Type B pancreatic cell (in vitro differentiated cells): ENCODE measurements at places on chromosomes 6 and 20. TPM values are rescaled to one million over a fixed set of nuclear protein-coding genes. Genes with fewer than 3 reads are reported as not detected.

Gene MAS1
- total RNA-seq, result not detected in 2 replicates

DNA sequence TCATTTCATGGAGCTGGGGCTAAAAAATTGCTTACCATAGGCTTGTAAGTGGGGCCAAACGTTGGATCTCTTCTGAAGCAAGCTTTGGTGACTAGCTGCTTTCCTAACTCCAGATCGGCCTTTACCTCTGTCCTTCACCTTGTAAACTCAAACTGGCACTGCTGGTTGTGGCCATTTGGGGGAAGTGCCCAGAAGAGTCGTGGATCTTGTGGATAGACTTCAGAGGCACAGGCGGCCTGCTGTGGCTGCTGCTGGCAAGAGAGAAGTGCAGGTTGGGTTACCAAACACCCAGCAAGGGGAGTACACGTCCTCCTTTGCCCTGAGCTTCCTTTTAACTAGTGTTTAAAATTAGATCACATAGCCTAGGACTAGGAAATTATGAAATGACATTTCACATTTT lies 36.8 kb upstream of the KLHL31 start:
- no peaks in the 10 kb centered on the region for H3K36me3 ChIP-seq
- no peak for DNase-seq
- no peak overlapping the region for H3K4me3 ChIP-seq
- H3K27ac ChIP-seq, result no peak overlapping the region
- H3K27me3 ChIP-seq, result no peaks in the 10 kb centered on the region

- no peaks in the 10 kb centered on the region for H3K27me3 ChIP-seq
- no peak overlapping the region for H3K27ac ChIP-seq
- H3K4me1 ChIP-seq, result no peaks in the 10 kb centered on the region
- H3K4me3 ChIP-seq, result no peak overlapping the region
- no peak for DNase-seq
These were observed 665.5 kb downstream of the BCKDHB start for GRCh38 chr6:80771941-80772340.

Gene ZNF311
- total RNA-seq, result 0.68 and 2.2 TPM in 2 replicates

Gene POM121L2
- 0.10 and 0.14 TPM in 2 replicates for total RNA-seq

- H3K27ac ChIP-seq, result no peak overlapping the region
- H3K27me3 ChIP-seq, result no peaks in the 10 kb centered on the region
- H3K36me3 ChIP-seq, result peaks cover 14% of the 10 kb centered on the region
- no peak overlapping the region for H3K4me3 ChIP-seq
- DNase-seq, result no peak
These were observed 61.9 kb downstream of the GJA10 start for GRCh38 chr6:89956182-89956581.

GRCh38 chr6:34531580-34532201 lies 24.4 kb downstream of the SPDEF start:
- no peaks in the 10 kb centered on the region for H3K36me3 ChIP-seq
- H3K27me3 ChIP-seq, result peaks cover 3% of the 10 kb centered on the region
- H3K4me3 ChIP-seq, result no peak overlapping the region
- no peak for DNase-seq

DNA sequence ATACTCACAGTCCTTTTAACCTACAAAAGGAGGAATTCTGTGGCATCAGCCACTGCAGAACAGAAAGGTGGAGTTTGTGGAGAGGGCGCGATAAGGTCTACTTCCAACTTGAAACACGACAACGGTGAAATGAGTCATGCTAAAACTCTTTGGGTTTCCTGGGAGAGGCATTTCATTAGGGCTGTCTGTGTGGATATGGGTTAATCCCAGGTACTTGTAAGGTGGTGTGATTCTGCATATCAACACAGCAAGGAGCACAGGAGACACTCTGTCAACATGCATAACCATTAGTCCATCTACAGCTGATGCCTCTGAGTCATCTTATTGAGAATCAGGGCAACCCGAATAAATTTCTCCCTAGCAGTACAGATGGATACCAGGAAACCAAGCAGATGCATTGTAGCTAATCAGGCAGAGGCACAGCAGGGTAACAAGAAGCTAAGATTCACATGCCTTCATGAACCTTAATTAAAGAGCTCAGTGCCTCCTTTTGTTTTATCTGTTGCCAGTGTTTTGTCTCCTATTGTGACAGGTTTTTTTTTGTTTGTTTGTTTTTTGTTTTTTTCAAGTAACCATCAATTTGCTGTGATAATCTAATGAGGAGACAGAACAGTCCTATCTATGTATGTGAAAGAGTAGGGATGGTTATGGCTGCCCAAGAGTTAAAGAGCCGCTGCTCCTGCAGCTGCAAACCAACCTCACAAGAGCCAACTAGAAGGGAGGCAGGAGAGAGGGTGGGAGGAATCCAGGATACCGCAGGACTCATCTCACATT lies 315.8 kb upstream of the SOX4 start:
- DNase-seq, result no peak
- H3K4me3 ChIP-seq, result no peak overlapping the region

- H3K27ac ChIP-seq, result peak overlapping the region; percentile 75
- H3K36me3 ChIP-seq, result peaks cover 9% of the 10 kb centered on the region
- peaks cover 4% of the 10 kb centered on the region for H3K27me3 ChIP-seq
- H3K4me3 ChIP-seq, result peak overlapping the region; percentile 20
- H3K4me1 ChIP-seq, result peaks cover 73% of the 10 kb centered on the region
These were observed 5.1 kb downstream of the IGF2R start for GRCh38 chr6:159973951-159974350.

DNA sequence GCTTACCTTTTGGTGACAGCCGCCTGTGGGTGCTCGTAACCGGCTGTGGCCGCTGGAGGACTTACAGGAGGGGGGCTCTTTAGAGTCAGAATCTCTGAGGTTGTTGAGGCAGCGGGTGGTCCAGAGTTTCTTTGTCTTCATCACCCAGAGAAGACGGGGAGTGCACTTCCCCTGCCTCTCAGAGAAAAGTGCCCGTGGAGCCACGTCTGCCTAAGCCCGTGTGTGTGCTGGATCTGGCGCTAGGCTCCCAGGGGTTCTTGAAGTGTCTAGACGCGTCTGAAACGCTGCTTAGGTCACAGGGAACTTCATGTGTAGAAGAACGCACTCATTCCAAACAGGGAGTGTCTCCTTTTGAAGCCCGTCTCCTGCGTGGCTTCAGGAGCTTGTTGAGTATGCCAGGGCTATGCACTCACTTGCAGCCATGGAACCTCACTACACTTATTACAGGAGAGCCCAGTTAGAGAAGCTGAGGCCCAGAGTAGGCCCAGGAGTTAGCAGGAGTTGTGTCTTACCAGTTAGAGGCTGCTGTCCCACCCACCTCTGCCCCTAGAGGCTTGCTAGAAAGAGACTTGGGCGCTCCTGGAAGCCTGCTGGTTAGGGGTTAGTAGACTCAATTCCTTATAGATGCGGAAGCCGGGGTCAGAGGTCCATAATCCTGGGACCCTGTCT lies 1.3 kb downstream of the LSM14B start:
- peak overlapping the region; percentile 88 for H3K4me3 ChIP-seq
- peaks cover 10% of the 10 kb centered on the region for H3K27me3 ChIP-seq
- peaks cover 19% of the 10 kb centered on the region for H3K36me3 ChIP-seq
- no peak for DNase-seq
- peaks cover 13% of the 10 kb centered on the region for H3K4me1 ChIP-seq

Gene B3GALT4
- 10.1 and 22.2 TPM in 2 replicates for total RNA-seq

Gene GPR6
- not detected in 2 replicates for total RNA-seq

DNA sequence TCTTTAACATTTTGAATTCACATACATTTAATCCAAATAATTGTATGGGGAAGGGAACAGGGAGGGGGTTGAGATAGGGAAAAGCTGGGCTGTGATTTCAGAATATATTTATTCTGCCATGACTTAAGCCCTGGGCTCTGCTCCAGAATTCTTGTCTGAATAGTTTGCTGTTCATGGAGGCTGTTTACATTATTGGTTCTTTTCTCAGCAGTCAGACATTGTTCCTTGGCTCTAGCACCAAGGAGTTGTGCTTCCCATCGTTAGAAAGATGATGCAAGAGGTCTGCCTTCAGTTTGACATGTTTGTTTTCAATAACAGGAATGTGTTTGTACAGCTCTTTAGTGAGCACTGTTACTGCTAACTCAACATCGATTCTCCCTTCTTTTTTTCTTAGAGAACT lies 198.8 kb upstream of the CDYL start:
- H3K4me3 ChIP-seq, result no peak overlapping the region
- no peaks in the 10 kb centered on the region for H3K36me3 ChIP-seq
- no peaks in the 10 kb centered on the region for H3K4me1 ChIP-seq
- no peak overlapping the region for H3K27ac ChIP-seq
- no peak for DNase-seq

Gene SLC44A4
- total RNA-seq, result 8.8 and 10.6 TPM in 2 replicates

GRCh38 chr6:43517505-43518357 lies 842 bp downstream of the POLR1C start:
- no peak overlapping the region for H3K27ac ChIP-seq
- no peak for DNase-seq
- peaks cover 28% of the 10 kb centered on the region for H3K36me3 ChIP-seq
- no peak overlapping the region for H3K4me3 ChIP-seq

Gene CCN5
- total RNA-seq, result not detected in 2 replicates

- no peak overlapping the region for H3K27ac ChIP-seq
- H3K27me3 ChIP-seq, result peaks cover 13% of the 10 kb centered on the region
- H3K4me3 ChIP-seq, result no peak overlapping the region
- no peak for DNase-seq
- H3K36me3 ChIP-seq, result no peaks in the 10 kb centered on the region
These were observed 67.1 kb upstream of the NOTCH4 start for GRCh38 chr6:32290886-32291450.

GRCh38 chr6:119030759-119031158 lies 47.7 kb downstream of the FAM184A start:
- no peak overlapping the region for H3K27ac ChIP-seq
- no peak overlapping the region for H3K4me3 ChIP-seq
- peaks cover 8% of the 10 kb centered on the region for H3K4me1 ChIP-seq
- H3K36me3 ChIP-seq, result no peaks in the 10 kb centered on the region
- no peaks in the 10 kb centered on the region for H3K27me3 ChIP-seq

DNA sequence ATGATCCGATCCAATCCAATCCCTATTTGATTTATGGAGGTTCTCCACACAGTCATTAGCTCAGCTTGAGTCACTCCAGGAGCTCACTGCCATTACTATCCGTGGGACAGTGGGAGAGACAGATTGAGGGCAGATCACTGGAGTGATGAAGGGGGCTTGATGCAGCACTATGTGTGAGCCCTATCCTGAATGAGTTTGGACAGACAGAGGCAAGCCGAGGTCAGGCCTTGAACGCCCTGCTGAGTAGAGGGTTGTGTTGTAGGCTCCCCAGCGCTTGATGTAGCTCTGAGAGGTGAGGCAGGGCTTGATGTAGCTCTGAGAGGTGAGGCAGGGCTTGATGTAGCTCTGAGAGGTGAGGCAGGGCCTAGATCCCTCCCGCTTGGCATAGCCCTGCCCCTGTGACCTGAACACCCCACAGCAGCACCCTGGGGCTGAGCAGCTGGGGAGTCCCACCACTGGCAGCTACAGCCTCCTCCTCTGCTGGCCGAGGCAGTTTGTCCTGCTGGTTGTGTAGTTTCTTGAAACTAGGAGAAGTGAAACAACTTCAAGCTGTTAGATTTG lies 58.7 kb downstream of the ZFAND3 start:
- no peak overlapping the region for H3K27ac ChIP-seq
- peaks cover 4% of the 10 kb centered on the region for H3K36me3 ChIP-seq
- no peaks in the 10 kb centered on the region for H3K27me3 ChIP-seq
- no peak overlapping the region for H3K4me3 ChIP-seq
- no peak for DNase-seq

Gene ASIP
- 1.1 TPM in 1 of 2 replicates, not detected in the other for total RNA-seq

Gene PRRT1
- total RNA-seq, result 1.00 and 2.7 TPM in 2 replicates

GRCh38 chr6:16168858-16169257 lies 40.0 kb downstream of the MYLIP start:
- H3K27me3 ChIP-seq, result peaks cover 5% of the 10 kb centered on the region
- peak overlapping the region; percentile 10 for H3K4me3 ChIP-seq
- H3K36me3 ChIP-seq, result no peaks in the 10 kb centered on the region

Gene IYD
- 0.24 and 0.69 TPM in 2 replicates for total RNA-seq
